ENCODE measurements at places on chromosomes 5 and 9.

DNA sequence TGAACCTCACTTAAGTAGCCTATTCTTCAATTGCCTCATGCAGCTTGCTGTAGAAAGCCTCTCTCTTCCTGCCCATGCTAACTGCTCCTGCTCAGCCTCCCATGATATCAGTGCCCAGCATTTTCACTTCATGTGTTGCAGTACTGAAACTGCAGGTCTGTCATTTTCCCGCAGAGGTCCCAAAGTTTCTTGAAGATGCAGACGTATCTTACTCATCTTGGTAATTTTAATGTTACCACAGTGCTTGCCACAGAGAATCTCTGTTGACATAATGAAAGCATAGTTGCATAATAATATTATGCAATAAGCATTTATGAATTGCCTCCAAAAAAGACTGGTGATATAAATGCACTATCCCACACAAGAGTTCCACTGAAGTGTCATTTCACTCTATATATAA, 561.1 kb upstream of the DAP start:
- DNase-seq = no peak

- DNase-seq = no peak
These were observed 6.2 kb downstream of the SKP2 start for GRCh38 chr5:36158144-36158543.

- DNase-seq = peak; percentile 20
These were observed 77.7 kb downstream of the ARSB start for GRCh38 chr5:78907255-78907891.

- no peak for DNase-seq
These were observed 420.1 kb upstream of the PAPPA start for GRCh38 chr9:115733318-115734110.

GRCh38 chr5:54988218-54988617, 2.8 kb upstream of the ESM1 start:
- DNase-seq = no peak
